Glutamatergic neuron (in vitro differentiated cells): ENCODE measurements at places on chromosomes 7 and 10. TPM values are rescaled to one million over a fixed set of nuclear protein-coding genes. Genes with fewer than 3 reads are reported as not detected.

JAKMIP3 gene
- 0.44 TPM for total RNA-seq

PRKG1 gene
- 52.7 TPM for total RNA-seq

DNA sequence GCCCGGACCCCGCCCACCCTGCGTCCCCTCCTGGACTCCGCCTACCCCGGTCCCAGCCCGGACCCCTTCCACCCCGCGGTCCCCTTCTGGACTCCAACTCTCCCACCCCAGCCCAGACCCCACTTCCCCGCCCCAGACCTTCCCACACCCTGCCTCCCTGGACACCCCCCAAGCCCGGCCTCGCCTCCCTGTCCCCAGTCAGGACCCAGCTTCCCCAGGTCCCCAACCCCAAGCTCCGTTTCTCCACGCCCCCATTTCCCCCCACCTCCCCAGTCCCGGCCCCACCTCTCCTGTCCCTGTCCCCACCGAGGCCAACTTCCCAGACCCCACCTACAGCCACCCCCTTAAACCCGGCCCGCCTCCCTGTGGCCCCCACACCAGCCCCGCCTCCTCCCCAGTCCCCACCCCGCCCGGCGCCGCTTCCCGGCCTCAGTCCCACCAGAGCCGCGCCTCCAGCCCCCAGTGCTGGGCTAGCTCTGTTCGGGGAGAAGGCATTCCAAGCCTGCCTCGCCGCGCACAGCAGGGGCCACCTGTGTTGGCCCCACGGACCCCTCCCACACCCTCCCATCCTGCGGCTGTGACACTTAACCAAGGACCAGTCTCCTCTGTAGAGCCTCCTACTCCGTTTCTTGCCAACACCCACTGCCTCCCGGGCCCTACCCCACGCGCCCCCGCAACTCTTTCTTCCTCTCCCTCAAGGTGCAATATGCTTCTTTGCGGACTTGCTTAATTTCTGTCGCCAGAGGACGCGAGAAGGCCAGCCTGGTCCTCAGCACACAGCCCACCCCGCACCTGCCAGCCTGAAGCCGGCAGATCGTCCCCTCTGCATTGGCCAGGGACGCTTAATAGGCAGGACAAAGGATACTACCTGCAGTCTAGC is 736 bp upstream of the ITIH5 start:
- DNase-seq: peak; percentile 21

DNA sequence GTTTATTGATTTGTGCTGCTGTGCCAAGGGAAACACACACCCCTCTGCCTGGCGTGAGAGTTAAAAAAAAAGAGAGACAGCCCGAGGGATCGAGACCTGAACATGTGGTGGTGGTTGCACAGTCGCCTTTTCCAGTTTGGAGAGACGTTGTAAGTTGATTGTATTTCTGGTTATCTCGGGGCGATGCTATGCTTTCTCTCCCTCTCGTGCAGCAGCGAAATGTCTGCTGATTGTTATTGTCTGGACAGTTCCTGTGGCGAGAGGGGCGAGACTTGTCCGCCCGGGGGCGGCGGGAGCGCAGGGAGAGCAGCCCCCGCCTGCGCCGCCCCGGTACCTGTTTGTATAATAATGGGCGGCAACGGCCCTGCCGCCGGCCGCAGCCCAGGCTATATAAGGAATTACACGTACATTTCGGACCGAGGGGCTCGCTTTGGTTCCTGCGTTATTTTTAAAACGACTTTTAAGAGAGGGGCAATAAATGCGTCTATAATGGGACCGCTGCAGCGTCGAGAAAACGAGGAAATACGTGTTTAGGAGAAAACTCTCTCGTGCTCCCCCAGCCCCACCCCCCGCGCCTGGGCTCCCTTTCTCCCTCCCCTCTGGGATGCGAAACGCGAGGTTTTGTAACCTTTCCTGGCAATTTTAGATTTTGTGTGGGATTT is 1.7 kb downstream of the ZEB1 start:
- DNase-seq: peak; percentile 66

- no peak for DNase-seq
Observed at GRCh38 chr10:76975126-76975525, 662.5 kb downstream of the KCNMA1 start.

- no peak for DNase-seq
Observed at GRCh38 chr7:54338319-54338718, 203.9 kb upstream of the VSTM2A start.

GRCh38 chr7:143279186-143280098 is 5.3 kb upstream of the TMEM139 start:
- no peak for DNase-seq
